CD4-positive, alpha-beta T cell treated with Interleukin-1 beta for 1 hour (primary cell): ENCODE measurements at places on chromosomes 1 and 21.

DNA sequence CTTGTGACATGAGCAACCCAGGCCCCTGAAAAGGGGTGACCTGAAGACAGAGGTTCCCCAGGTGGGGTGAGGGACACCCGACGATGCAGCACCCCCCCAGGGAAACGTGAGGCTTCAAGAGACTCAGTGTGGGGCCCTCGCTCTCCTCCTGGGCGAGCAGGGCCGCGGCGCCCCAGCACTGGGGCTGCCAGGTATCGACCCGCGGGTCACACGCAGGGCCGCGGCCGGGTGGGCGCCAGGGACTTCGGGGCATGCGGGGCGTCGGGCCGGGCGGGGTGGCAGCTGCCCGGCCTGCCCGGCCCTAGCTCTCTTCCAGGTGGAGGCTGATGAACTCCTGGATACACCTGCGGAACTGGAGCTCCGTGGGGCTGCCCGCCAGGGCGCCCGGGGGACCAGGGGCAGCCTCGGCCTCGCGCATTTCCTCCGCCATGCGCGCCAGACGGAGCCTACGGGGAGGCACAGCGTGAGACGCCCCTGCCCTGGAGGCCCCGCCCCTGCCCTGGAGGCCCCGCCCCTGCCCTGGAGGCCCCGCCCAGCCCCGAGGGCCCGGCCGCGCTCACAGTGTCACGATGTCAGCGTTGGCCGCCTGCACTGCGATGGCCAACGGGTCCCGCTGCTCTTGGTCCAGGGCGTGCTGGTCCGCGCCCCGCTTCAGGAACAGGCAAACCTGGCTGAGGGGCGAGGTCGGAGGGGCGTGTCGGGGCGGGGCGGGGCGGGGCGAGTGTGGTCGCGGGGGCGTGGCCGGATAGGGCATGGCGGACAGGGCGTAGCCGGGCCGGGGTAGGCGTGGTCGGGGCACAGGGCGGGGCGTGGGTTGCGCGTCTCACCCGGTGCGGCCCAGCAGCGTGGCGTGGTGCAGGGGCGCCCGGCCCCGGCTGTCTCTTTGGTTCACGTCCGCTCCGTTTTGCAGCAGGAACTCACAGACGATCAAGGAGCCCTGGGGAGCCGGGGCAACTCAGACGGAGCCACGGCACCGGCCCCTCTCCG is 13.3 kb downstream of the SCNN1D start:
- DNase-seq = no peak

- DNase-seq = no peak
Measured at GRCh38 chr1:198119906-198120305, 36.9 kb upstream of the NEK7 start.

DNA sequence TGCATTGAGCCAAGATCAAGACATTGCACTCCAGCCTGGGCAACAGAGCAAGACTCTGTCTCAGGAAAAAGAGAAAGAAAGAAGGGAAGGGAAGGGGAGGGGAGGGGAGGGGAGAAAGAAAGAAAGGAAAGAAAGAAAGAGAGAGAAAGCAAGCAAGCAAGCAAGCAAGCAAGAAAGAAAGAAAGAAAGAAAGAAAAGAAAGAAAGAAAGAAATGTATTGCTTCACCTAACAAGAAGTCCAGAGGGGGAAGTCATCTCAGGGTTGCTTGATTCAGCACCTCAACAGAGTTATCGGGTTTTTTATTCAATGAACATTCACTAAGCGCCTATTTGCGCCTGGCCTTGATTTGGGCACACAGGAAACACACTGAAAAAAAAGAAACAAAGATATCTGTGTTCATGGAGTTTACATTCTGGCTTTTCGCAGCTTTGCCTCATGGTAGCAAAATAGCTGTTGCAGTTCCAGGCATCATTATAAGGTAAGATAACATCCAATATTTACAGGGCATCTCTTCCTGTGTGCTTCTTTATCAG is 8.2 kb upstream of the RCSD1 start:
- no peak for DNase-seq

DNA sequence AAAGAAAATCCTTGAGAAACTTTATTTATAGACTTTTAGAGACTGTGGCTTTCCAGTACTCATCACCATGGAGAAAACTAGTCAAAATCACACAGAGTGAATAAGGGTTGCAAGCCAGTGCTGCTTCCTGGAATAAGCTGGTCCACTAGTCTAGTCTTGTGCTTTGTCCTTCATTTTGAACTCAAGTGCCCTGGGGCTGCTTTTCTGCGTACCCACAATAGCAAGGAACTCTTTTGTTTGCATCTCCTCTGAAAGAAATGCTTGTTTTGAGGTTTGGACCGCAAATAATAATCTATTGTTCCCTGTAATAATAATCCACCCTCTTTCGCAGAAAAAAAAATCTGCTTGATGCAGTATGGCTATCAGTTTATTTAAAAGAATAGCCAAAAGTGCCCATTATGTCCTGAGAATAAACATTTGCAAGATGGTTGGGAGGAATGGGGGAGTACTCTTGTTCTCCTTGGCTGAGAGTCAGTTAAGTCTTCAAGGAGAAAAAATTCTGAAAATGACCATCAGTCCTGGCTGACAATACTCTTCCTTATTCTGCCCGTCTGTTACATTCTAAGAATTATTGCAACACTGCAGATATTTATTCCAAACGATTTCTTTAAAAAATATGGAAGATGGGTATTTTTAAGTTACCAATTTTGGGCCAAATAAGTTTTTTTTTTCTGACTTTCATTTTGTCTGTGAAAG is 41.9 kb downstream of the MPZL1 start:
- DNase-seq = no peak

GRCh38 chr1:5576011-5576672 is 416.1 kb downstream of the NPHP4 start:
- no peak for DNase-seq

DNA sequence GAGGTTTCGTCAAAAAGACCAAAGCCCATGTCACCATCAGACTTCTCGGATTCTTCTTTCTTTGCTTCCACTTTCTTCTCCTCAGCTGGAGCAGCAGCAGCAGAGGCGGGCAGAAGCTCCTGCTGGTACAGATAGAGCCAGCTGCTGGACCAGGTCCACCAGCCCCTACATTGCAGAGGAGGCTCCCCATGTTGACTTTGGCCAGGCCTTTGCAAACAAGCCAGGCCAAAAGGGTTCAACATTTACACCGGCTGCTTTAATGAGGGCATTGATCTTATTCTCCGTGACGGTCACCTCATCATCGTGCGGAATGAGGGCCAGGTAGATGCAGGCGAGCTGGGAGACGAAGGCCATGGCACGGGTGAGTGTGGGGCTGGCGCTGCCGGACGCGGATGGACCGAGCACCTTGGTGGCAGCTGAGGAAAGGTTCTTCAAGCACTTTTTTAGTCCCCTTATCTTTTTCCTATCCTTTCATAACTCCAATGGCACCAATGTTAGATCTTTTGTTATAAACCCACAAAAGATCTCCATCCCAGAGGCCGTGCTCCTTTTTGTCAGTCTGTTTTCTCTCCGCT is 358.5 kb downstream of the RGS7 start:
- no peak for DNase-seq

- DNase-seq = no peak
Measured at GRCh38 chr1:240860023-240860422, 248.1 kb upstream of the GREM2 start.

DNA sequence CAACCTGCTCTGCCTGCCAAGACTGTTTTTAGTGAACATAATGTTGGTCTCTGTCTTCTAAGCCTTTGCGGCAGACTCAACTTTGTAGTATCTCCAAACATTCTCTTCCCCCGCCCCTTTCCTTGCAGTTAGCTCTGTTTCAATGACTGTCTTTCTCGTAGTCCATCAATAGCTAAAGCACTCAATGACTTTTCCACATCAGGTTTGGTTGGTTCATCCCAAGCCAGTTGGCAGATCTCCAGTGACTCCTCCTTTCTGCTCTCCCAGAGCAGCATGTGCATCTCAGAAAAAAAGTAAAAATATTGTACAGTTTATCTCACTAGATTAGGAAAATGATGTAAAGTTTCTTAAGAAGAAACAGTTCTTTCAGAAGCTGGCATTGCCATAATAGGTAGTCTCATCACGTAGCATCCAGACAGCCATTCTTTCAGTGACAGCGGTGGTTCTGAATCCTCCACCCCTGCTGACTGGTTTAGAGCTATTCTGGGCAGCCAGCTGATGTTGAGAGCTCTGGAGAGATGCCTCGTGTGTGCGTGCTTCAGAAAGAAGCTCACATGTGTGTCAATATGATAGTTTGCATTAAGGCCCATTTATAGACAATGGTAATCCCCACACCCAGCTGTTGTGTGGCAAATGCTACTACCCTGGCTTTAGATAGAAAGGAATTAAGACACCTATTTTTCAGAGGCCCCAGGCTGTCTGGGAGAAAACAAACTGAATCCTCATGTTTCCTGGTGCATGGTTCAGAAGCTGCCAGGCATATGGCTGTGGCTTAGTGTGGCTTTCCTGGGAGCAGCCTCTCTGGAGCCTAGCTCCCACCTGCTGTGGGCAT is 53.2 kb downstream of the CNN3 start:
- no peak for DNase-seq

GRCh38 chr1:246155923-246156322 is 351.2 kb downstream of the SMYD3 start:
- no peak for DNase-seq

- DNase-seq = no peak
Measured at GRCh38 chr1:179950651-179951050, 4.0 kb upstream of the CEP350 start.

GRCh38 chr1:6423321-6423999 is 1.1 kb upstream of the ESPN start:
- peak; percentile 58 for DNase-seq

- no peak for DNase-seq
Measured at GRCh38 chr1:70840260-70840953, 207.2 kb downstream of the PTGER3 start.

DNA sequence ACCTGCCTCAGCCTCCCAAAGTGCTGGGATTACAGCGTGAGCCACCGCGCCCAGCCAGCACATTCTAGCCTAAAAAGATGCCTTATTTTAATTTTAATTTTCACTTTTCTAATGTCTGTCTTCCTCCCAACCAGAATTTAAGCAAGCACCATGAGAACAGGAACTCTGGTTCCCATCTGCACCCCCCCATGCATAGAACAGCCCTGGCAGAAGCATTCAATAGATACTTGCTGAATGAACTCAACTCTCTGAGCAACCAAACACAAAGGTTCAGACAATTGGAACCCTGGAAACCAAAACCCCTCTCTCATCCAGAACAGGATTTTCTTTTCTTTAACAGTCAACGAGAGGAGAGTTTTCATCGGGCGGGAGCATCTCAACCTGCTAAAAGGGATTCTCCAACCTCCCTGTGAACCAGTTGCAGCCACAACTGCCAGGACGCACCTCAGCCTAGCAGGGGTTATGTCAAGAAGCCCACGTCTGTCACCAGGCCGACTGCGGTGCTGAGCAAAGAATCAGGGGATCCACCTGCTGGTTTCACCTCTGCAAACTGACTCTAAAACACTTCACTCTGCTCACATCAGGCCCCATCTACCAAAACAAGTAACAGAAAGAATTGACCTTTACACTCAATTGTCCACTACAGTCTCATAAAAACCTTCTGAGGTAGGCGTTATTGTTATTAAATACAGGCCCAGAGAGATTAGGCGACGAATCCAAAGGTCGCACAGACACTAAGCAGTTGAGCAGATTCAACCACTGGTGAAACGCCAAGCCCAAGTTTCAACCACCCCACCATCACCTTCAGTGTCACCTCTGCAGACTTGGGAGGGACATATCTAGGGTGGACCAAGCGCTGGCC is 1.7 kb downstream of the KIAA2013 start:
- no peak for DNase-seq

GRCh38 chr21:35770101-35770945 is 290.0 kb downstream of the SETD4 start:
- DNase-seq = no peak
